ENCODE measurements at places on chromosomes 12 and 14.
A peak's percentile ranks its signal among the peaks of the same experiment; 100 is the strongest.

- DNase-seq, result peak; percentile 23
These were observed 1.0 kb downstream of the SMARCC2 start for GRCh38 chr12:56188131-56188777.

- no peak for DNase-seq
These were observed 87.2 kb downstream of the ZFC3H1 start for GRCh38 chr12:71576496-71576895.

DNA sequence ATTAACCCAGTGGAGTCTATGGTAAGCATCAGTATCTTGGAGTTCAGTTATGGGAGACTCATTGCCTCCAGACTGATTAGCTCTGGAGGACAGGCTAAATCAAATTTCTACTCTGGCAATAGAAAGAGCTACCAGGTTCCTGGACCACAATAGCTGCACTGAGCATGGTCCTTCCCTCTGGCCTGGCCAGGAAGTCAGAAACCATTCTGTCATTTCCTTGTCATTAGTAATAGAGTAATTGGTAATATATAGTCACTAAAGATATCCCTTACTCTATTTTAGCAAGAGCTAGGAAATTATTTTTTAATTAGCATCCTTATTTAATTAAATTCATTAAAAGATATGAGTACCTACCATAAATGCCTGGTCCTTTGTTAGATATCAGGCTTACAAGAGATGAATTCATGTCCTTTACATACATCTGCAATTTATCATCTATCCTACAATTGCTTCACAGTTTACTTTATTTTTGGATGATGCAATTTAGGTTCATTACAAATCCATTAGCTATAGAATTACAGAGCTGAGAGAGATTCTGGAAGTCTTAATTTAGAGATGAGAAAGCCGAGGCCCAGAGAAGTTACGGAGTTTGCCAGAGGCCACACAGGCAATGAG, 23.7 kb upstream of the TDRD9 start:
- DNase-seq, result no peak

GRCh38 chr12:5771756-5772155, 173.3 kb downstream of the ANO2 start:
- no peak for DNase-seq

DNA sequence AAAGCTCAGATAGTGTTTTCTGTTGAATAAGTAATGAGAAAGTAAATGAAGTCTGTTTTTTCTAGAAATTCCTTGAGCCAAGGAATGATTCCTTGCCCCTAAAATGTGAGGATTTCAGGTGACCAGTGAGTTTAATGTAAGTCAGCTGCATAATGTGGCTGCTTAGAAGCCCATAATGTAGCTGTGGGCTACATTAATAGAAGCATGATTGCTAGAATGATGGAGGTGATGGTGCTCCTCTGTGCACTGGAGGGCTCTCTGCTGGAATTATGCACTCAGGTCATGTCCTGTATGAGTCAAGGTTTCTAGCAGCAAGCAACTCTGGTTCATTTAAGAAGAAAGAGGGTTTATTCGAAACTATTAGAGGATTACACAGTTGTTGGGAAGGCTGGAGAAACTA, 19.6 kb upstream of the PWP1 start:
- DNase-seq, result no peak

- no peak for DNase-seq
These were observed 190.7 kb upstream of the CCND2 start for GRCh38 chr12:4082809-4083403.

GRCh38 chr12:19988459-19988873, 379.9 kb upstream of the PDE3A start:
- no peak for DNase-seq

Data from activated naive CD4-positive, alpha-beta T cell treated with anti-CD3 and anti-CD28 coated beads for 36 hours (primary cell).